Mucosa of gallbladder (tissue), 1 donor: ENCODE measurements at places on chromosomes 6 and 20. TPM values are rescaled to one million over a fixed set of nuclear protein-coding genes. Genes with fewer than 3 reads are reported as not detected.

MEI4 gene
- total RNA-seq, result 0.17 TPM

LST1 gene
- total RNA-seq, result 18.4 TPM

FAM210B gene
- 72.9 TPM for total RNA-seq

MAFB gene
- total RNA-seq, result 22.5 TPM

DSP gene
- 79.1 TPM for total RNA-seq

SIM1 gene
- not detected for total RNA-seq

SDHAF4 gene
- total RNA-seq, result 9.5 TPM

TP53TG5 gene
- not detected for total RNA-seq

ISM1 gene
- total RNA-seq, result 0.95 TPM
